AG04449 (cell line): ENCODE measurements at places on chromosomes 12 and 14.

- DNase-seq, result no peak
Observed at GRCh38 chr14:90990141-90990540, 70.3 kb downstream of the RPS6KA5 start.

DNA sequence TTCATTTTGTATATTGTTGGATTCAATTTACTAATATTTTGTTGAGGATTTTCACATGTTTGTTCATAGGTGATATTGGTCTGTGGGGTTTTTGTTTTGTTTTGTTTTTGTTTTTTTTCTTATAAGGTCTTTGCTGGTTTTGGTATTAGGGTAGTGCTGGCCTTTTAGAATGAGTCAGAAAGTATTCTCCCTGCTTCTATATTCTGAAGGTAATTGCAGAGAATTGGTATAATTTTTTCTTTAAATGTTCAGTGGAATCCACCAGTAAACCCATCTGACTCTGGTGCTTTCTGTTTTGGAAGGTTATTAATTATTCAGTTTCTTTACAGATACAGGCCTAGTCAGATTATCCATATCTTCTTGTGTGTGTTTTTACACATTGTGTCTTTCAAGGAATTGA lies 8.9 kb downstream of the TOGARAM1 start:
- no peak for DNase-seq

DNA sequence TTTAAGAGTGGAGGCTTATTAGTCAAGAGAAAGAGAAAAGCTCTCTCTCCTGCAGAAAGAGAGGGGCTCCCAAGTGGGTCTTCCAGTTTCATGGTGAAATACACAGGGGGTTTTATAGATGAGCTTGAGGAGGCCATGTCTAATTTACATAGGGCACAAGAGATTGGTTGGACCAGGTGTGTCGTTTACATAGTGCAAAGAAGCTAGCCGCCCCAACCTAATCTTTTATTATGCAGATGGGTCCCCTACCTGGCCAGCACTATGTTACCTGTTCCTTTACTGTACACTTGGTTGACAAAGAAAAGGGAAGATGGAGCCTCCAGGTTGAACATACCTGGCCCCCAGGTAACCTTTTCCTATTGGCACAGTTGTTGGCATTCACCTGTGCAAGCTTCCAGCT lies 195.0 kb downstream of the PIK3C2G start:
- no peak for DNase-seq

DNA sequence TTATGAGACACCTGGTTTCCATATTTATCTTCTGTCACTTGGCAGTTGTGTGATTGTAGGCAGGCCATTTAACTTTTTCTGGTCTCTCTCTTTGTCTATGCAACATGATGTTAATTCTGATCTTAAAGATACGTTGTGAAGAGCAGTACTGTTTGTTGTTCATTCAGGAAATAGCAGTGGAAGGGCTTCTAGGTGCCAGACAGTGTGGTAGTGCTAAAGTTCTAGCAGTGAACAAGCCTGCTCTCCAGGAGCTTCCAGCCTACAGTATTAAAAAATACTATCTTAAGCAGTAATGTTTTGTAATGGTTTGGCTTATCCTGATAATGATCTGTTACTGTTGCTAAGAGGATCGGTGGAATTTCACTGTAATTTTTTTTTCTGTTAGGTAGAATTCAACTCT lies 15.2 kb downstream of the NAA30 start:
- DNase-seq, result no peak

DNA sequence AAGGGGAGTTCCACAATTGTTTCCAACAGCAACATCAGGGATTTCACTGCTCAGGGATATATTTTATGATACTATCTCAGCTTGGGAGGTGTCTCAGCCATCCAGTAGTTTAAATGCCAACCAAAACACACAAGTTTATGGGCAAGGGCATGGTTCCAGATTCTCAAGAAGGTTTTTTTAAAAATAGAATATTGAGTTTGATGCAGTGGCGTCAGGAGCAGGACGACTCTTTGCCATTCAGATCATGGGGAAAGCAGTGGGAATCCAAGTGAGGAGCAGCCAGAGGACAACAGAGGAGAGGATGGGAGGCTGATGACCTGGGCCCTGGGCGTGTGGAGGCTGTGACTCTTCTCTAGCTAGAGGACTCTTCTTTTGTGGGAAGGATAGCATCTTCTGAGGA lies 25.7 kb downstream of the TSHR start:
- no peak for DNase-seq

GRCh38 chr14:76900682-76901081 lies 74.5 kb downstream of the LRRC74A start:
- no peak for DNase-seq

- DNase-seq, result no peak
Observed at GRCh38 chr12:71536279-71536938, 96.8 kb downstream of the LGR5 start.

GRCh38 chr14:61503167-61503801 lies 181.9 kb downstream of the PRKCH start:
- no peak for DNase-seq

DNA sequence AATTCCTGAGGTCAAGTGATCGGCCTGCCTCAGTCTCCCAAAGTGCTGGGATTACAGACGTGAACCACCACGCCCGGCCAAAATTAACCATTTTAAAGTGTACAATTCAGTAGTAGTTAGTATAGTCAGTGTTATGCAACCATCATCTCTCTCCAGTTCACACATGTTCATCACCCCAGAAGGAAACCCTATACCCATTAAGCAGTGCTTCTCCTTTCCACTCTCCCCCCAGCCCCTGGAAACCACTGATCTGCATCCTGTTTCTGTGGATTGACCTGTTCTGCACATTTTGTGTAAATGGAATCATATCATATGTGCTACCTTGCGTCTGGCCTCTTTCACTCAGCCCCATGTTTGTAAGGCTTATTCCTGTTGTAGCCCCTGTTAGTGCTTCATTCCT lies 52.2 kb downstream of the PHETA1 start:
- DNase-seq, result no peak

DNA sequence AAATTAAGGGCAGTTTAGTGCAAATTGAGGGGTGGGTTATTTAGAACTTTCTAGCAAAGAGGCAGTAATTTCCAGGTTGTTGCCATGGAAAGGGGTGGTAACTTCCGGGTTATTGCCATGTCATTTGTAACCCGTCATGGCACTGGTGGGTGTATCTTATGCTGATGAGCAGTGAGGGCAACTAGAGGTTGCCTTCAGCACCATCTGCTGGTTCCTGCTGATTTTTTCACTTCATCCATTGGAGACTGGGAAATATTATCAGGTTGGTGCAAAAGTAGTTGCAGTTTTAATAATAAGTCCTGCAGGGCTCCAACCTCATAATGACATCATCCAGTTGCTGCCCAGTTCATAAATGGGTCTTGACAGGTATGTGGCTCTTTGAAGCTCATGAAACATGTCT lies 24.4 kb upstream of the SERPINA4 start:
- DNase-seq, result no peak

DNA sequence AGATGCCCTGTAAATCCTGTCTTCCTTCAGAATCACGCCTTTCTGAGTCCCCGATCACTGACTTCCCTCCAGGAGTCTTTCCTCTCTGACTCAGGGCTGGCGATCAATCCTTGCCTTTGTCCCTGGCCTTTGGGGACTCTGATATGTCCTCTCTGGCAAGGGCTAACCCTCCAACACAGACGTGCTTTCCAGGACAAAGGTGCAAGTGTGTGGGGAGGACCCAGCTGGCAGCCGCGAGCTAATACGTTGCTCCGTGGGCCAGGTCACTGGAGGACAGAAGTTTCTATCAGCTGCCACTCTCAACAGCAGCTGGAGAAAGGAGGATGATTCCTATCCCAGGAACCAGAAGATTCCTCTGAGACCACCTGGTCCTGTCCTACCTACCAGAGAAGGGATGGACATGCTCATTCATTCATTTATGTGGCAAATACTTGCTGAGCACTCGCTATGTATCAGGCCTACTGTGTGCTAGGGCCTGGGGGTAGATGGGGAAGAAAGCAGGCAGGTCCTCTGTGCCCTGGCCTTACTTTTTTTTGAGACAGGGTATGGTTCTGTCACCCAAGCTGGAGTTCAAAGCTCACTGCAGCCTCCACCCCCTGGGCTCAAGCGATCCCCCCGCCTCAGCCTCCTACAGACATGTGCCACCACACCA lies 8.5 kb upstream of the SCARB1 start:
- DNase-seq, result no peak

DNA sequence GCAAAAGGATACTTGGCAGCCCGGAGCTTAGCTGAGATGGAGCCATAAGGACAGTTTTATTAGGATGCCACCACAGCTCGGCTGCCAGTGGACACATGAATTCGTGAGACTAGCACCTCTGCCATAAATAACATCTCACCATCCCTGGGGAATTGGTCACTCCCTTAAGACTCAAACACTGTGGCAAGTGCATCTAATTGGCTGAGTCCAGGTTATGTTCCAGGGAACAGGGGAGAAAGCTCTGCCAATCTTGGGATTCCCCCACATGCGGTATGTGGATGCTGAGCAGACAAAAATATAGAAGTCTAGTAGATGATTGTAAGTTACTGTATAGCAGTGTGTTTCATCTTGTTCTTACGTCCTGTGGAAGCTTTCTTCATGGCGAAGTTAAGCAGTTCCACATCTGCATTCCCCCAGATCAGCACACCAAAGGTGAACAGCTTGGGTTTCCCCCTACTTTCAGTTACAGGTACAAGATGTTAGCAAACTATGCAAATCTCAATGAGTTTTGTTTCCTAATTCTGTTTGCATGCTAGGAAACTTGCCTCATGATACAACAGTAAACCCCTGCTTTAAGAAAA lies 131.1 kb downstream of the ETV6 start:
- DNase-seq, result no peak

GRCh38 chr12:4293299-4293965 lies 19.9 kb downstream of the CCND2 start:
- DNase-seq, result no peak

DNA sequence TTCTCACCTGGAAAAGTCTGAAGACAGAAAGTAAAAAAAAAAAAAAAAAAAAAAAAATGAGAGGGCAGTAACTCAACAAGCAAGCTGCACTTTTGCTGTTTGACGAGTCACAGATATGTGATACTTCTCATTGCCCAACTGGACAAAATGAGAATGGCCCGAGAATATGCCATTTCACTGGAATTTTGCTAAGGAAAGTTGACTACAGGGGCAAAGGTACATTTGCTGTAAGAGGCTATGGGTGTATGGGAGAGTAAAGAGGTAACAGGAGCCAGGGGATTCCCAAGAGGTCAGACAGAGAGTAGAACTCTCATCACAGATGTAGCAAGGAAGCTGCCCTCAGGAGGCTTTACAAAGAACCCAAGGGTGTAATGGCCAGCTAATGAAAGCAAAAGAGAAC lies 22.9 kb downstream of the KIF21A start:
- no peak for DNase-seq

GRCh38 chr12:90922145-90922627 lies 32.8 kb downstream of the CCER1 start:
- DNase-seq, result no peak

GRCh38 chr14:37843954-37844607 lies 248.7 kb downstream of the TTC6 start:
- no peak for DNase-seq

- no peak for DNase-seq
Observed at GRCh38 chr14:97638864-97639263, 841.7 kb downstream of the VRK1 start.

DNA sequence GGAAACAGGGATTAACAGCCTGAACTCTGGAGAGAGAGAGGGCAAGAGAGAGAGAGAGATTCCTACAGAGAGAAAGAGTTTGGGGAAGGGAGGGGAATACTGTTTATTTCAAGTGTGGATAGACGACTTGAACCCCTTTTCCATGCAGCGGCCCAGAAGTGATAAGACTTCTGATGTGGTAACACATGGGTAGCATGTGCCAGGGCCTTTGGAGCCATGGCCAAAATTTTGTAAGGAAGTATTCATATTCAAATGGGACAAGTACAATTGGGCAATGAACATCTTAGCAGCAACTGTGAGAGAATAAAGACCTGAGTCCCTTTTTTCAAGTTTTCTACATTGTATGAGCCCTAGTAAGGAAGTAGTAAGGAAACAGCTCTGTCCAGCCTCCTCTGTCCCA lies 42.4 kb upstream of the CCDC196 start:
- DNase-seq, result no peak

DNA sequence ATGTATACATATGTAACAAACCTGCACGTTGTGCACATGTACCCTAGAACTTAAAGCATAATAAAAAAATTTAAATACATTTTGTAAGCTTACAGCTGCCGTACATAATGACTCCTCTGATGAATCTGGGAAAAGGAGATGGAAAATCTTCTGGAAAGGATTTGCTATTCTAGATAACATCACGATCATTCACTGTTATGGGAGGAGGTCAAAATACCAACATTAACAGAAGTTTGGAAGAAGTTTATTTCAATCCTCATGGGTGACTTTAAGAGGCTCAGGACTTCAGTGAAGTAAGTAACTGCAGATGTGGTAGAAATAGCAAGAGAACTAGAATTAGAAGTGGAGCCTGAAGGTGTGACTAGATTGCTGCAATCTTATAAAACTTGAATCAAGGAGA lies 172.2 kb downstream of the SLC16A7 start:
- DNase-seq, result no peak

DNA sequence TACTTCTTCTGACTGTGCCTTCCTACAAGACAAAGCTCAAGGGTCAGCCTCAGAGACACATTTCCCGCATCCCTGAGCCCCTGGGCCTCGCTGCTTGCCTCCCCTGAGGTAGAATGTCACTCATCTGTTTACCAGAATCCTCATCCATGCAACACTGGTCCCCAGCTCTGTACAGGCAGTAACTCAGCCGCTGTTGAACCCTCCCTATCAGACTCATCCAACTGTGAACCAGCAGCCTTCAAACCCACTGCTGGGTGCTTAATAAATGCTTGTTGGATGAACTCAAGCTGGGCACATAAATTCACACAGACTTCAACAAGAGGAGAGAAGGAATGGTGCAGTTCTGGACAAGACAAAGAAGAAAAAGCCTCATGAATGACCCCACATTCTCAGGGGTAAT lies 6.1 kb downstream of the NT5DC3 start:
- DNase-seq, result no peak

DNA sequence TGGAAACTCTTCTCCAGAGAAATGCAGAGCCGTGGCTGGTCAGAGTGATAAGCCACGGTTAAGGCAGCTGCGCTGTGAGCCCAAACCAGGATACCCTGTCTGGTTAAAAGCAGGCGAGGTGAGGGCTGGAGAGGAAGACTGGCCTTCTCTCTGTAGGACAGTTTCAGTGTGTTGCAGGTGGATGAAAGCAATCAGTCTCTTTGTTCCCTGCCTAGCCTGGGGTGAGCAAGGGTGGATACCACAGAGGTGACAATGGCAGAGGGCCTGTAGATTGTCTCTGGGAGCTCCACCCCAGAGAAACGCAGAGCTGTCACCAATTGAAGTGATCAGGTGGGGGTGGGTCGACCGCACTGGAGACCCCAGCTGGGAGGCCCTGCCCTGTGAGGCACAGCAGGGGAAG lies 621.9 kb downstream of the LRFN5 start:
- no peak for DNase-seq

GRCh38 chr12:109154451-109155438 lies 38.4 kb downstream of the ACACB start:
- no peak for DNase-seq

- DNase-seq, result peak; percentile 75
Observed at GRCh38 chr12:12266873-12267741, at the start of gene LRP6. Gene LRP6 (minus strand): TSS chr12:12267044. CDS start chr12:12266735, 309 bp downstream.

GRCh38 chr12:106188256-106188655 lies 49.5 kb upstream of the NUAK1 start:
- DNase-seq, result no peak

- DNase-seq, result no peak
Observed at GRCh38 chr12:120169946-120170345, 24.6 kb downstream of the GCN1 start.
